ENCODE measurements at places on chromosomes 1 and 21.

DNA sequence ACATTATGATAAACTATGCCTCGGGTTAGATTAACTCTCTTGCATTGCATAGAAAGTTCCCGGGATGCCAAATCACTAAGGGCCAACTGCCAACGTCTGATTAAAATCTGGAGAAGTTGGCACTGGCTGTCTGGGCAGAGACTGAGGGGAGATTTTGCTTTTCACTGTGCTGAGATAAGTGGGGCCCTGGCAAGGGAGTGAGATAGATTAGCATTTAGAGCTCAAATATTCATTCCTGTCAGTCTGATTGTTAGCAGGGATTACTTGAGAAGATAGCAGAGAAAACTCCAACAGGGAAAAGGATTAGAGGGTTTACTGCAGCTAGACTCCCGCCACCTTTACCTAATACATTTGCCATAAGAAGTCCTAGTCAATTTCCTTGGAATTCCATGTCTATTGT lies 714.1 kb upstream of the CHRM3 start:
- DNase-seq, result no peak

DNA sequence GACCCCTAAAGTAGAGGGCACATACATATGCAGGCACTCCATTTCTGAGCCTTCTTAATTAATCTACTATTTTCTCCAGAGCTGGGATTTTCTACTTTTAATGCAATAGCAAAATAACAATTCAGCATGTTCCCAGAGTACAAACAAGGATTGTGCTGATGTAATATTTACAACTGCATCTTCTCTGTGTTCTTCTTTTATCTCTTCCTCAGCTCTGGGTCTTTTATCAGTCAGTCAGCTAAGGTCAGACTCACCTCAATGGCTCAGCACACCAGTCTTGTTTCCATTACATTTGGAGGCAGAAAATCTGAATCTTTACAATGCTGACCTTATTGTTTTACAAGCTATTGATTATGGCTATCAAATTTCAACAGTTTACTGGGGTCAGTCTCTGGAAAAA lies 323.3 kb upstream of the NR5A2 start:
- DNase-seq, result no peak

GRCh38 chr1:213676736-213677135 lies 311.0 kb upstream of the PROX1 start:
- DNase-seq, result no peak

DNA sequence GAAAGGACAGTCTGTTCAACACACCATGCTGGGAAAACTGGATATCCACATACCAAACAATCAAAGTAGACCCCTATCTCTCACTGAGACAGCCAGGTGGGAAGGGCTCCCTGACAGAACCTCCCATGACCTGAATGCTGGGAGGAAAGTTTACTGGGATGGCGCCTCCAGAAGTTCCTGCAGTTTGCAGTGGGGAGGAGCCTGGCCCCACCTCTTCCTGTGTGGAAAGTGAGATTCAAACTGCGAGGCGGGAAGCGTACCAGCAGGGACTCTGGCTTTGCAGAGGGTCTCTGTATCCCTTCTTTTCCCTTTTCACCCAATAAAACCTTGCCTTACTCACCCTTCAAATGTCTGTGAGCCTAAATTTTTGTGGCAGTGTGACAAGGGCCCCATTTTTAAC lies 190.7 kb downstream of the HHIPL2 start:
- DNase-seq, result no peak

DNA sequence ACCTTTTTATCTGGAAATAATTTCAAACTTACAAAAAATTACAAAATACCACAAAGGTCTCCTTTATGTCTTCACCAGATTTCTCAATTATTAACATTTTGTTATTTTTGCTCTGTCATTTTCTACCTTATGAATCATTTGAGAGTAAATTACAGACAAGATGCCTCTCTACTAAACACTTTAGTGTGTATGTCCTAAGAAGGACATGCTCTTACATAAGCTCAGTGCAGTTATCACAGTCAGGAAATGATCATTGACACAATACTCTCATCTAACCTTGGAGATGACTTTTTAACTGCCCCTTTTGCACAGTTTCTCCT lies 378.9 kb upstream of the RUNX1 start:
- no peak for DNase-seq

- DNase-seq, result no peak
These were observed 509.8 kb downstream of the AMY1C start for GRCh38 chr1:104259481-104259880.

- DNase-seq, result peak; percentile 24
These were observed 24.4 kb downstream of the SNAP47 start for GRCh38 chr1:227759341-227760300.

GRCh38 chr1:95068956-95069709 lies 3.6 kb downstream of the ALG14 start:
- DNase-seq, result peak; percentile 40

DNA sequence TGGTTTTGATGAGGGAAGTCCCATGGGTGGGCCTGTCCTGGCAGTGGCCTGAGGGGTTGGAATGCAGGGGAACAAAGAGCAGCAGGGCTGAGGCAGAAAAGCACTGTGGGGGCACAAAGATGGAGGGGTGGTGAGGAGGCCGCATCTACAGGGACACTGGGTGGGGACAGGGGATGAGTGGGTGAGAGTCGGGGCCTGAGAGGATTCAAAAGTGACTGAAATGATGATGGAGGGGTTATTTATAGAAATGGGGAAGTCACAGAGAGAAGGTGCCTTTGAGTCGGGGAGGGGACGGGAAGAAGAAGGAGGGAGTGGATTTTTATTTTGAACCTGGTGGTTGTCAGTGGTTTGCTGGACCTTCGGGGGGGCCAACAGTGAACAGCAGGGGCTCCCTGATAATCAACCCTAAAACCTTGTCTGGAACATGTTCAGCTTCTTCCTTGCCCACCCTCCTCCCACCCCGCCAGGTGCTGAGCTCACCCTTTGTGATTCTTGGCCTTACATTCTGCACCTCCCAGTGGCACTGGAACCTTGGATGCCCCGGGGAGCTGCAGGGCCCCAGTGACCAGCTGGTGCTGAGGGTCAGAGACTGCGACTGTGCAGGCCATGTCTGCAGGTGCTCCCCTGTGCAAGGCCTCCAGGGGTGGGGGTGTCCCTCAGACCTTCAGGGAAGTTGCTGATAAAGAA lies 42.9 kb downstream of the IER5 start:
- DNase-seq, result no peak

DNA sequence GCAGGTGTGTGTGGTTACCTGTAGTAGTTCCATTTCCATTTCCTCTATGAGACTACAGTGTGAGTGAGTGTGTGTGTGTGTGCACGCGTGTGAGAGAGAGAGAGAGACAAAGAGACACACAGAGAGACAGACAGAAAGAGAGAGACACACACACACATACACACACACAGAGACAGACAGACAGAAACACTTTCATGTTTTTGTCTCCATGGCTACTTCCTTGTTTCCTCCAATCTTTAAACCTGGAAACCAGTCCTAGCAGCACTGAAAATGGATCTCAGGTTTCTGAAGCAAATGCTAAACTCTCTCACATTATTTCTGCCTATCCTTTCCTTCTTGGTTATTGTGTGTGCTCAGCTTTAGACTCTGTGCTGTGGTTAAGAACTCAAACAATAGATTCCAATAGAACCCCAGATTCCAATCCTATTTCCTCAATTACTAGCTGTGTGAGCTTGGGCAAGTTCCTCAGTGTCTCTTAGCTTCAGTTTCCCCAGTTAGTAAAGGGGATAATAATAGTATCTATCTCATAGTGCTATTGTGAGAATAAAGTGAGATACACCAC lies 22.4 kb upstream of the ABCD3 start:
- DNase-seq, result no peak

- DNase-seq, result no peak
These were observed 192.5 kb upstream of the ST6GALNAC5 start for GRCh38 chr1:76674689-76675210.

GRCh38 chr1:110340207-110340468 lies 961 bp downstream of the RBM15 start:
- DNase-seq, result peak; percentile 46

DNA sequence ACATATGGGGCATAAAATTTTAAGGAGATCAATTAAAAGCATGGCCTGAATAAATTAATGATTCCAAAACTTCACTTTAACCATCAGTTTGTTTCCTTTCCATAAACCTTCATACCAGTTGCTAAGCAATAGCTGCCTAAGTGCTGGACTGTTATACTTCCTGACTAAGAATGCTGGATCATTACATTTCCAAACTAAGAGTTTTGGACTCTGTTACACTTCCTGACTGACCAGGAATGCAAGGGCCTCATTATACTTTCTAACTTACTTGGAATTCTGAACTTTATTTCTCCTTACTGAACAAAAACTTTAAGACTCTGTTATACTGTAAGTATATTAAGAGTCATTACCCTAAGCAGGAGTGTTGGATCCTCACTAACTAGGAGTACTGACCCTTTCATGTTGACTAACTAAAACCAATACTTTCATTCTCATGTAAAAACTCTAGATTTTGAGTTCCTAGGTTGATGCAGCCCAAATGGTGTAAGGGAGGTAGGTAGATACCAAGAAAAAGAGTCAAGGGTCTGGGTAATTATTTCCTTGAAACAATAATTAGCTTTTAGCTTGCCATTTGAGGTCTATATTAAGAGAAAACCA lies 118.2 kb downstream of the FAF1 start:
- no peak for DNase-seq

DNA sequence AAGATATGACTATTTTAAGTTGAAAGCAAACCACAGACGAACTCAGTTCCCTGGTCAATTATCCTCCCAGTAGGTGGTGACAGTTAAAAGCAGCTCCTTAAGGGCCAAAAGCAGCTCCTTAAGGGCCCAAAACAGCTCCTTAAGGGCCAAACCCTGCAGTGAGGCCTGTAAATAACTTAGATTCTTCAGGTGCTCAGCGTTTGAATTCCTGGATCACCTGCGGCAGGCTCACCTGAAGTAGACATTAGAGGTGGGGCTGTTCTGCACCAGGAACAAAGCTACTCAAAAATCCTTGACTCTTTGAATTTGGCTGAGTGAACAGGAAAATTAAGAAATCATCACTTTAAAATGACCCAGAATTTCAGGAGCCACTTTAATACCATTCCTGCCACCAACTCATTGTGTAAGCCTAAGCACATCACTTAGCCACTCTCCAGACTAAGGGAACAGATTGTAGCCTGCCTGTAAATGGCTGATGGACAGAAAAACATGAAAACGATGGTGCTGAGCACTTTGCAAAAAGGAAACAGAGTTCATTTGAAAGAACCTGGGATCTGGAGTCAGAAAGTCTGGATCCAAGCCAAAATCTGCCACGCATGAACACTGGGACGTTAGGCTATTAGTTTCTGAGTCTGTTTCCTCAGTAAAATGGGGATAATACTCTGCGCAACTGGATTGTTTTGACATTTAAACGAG lies 126.9 kb downstream of the LRIG2 start:
- no peak for DNase-seq

- DNase-seq, result no peak
These were observed 4.3 kb downstream of the LCK start for GRCh38 chr1:32255072-32256071.

GRCh38 chr21:41321211-41321907 lies 4.8 kb downstream of the FAM3B start:
- DNase-seq, result no peak

DNA sequence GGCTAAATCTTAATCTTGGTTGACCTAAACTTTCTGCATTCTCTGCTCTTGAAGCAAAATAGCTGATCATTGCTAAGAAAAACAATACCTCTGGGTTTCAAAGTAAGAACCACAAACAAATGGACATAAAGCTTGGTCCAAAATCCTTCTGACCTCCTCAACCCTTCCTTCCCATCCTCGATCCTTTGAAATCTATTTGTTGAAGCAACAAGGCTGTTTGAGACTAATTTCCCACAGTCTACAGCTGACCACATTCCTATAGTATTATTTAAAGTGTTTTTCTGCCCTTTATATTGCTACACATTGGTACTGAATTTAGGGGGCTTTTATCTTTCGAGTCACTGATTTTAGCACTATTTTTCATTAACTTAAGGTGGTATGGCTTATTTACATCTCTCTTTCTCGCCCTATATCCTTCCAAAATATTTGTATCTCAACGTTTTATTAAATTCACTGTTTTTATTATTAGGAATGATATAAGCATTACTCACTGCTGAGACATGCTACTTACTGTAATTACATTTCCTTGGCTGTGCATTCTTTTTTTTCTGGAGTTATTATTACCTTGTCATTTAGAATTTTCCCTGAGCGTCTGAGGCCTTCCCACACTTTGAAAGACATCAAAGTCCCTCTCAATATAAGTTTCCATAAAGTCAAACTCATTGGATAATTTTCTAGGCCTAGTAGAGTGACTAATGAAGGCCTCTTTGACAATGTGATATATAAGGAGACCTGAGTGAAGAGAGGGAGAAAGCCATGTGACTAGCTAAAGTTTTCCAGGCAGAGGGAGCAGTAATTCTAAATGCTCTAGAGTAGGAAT lies 73.9 kb downstream of the RAB3GAP2 start:
- no peak for DNase-seq

DNA sequence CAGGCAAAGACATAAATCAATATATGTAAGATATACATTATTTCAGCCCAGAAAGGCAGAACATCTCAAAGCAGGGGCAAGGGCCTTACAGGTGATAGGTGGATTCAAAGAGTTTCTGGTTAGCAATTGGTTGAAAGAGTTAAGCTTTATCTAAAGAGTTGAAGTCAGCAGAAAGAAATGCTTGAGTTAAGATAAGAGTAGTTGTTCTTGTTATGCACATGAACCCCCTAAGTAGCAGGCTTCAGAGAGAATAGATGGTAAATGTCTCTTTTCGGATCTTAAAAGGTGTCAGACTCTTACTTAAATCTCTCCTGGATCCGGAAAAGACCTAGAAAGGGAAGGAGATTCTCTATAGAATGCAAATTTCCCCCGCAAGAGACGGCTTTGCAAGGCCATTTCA lies 8.3 kb upstream of the ZBTB40 start:
- DNase-seq, result no peak

DNA sequence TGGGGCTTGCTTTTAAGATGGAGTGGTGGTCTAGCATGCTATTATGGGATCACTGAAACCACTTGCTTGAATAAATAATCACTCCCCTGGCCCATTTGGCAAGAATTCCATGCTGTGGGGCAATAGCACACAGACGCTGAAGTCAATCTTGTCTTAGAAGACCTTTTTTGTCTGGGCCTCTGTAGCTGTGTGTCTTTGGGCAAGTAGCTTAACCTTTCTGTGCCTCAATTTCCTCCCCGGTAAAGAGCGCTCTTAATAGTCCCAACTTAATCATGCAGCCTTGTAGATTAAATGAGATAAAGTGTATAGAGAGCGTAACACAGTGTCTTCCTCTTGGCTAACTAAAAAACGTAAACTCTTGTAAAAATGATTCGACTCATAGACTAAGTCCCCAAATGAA lies 125.4 kb upstream of the IGSF21 start:
- DNase-seq, result no peak

All from left colon (tissue), 2 donors.